AML-193 (cell line): ENCODE measurements at places on chromosomes 16 and 17.
A peak's percentile ranks its signal among the peaks of the same experiment; 100 is the strongest.

DNA sequence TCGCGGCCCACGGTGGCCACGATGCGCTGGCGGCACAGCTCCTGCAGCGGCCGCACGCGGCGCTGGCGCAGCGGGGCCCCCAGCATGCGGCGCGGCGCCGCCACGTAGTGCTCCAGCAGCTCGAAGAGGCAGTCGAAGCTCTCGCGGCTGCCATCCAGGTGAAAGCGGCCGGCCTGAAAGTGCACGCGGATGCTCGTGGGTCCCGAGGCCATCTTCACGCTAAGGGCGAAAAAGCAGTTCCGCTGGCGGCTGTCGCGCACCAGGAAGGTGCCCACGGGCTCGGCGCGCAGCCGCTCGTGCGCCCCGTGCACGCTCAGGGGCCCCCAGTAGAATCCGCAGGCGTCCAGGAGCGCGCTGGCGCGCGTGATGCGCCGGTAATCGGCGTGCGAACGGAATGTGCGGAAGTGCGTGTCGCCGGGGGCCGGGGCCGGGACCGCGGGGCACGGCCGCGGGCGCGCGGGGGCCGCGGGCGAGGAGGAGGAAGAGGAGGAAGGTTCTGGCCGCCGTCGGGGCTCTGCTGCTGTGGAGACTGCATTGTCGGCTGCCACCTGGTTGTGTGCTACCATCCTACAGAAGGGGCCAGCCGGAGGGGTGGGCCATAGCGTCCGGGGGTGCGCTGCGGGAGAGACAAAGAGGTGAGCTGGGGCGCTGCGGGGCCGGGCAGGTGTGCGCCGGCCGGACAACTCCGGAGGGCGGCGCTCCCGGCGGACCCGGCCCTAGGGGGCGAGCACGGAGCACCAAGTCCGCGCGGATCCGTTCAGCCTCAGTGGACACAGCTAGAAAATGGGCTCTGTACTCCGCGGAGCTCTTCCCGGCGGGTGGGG lies 879 bp downstream of the SOCS1 start:
- DNase-seq = peak; percentile 34

DNA sequence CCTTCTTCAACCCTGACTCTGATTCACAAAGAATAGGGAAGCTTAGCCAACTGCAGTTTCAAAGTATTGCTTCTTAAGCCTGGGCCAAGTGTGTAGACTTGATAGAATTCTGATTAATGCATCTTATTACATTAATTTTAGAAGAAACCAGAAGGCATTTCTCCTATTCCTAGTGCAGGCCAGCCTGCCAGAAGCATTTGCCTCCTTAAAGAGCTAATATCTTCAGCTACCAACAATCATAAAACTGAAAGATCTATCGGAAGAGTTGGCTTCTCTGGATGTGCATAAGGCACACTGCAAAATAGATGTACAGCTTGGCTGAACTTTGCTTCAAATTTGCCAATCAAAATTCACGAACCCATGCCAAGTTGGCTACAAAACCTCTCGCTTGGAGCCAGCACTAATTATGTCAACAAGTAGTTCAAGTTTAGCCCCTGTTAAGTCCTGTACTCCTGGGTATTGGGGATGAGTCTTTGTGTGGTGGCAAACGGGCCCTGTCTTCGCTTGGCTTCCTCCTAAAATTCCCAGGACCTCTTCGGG lies 717.8 kb downstream of the WWOX start:
- DNase-seq = no peak

DNA sequence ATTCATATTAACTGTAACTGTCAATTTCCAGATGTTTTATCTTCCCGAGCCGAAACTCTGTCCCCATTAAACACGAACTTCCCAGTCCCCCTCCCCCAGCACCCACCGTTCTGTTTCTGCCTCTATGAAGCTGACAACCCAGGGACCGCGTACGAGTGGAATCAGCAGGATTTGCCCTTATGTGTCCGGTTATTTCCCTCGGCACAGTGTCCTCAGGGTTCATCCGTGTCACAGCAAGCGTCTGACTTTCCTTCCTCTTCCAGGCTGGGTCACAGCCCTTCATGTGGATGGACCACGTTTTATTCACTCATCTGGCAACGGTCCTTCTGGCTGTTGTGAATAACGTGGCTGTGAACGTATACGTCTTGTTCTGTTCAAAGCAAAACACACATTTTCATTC lies 31.3 kb downstream of the METRNL start:
- DNase-seq = no peak

DNA sequence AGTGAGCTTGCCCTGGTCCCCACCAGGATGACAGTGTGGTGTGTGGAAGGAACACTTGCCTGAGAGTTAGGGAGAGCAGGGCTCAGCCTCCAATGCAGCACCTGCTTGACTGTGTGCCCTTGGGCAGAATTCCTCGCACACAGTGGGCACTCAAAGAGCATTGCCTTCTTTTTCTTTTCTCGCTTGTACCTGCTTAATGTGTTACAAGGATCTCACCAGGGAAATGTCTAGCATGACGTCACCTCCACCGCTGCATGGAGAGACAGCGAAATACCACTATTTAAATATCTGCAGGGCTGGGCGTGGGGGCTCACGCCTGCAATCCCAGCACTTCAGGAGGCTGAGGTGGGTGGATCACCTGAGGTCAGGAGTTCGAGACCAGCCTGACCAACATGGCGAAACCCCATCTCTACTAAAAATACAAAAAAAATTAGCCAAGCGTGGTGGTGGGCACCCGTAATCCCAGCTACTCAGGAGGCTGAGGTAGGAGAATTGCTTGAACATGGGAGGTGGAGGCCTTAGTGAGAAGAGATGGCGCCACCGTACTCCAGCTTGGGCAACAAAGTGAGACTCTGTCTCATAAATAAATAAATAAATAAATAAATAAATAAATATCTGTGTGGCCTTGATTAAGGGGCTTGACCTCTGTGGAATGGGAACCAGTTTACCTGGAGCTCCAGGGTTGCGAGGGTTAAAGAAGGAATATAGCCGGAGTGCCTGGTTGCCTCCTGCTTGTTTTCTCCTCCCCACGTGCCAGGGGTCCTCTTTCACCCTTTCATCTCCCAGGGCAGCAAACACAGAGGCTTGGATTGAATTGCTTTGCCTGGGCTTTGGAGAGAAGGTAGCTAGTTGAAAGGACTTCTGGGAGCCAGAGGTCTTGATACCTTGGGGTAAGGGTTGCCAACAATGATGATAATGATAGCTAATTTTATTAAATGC lies 16.3 kb downstream of the SNX29 start:
- DNase-seq = no peak

DNA sequence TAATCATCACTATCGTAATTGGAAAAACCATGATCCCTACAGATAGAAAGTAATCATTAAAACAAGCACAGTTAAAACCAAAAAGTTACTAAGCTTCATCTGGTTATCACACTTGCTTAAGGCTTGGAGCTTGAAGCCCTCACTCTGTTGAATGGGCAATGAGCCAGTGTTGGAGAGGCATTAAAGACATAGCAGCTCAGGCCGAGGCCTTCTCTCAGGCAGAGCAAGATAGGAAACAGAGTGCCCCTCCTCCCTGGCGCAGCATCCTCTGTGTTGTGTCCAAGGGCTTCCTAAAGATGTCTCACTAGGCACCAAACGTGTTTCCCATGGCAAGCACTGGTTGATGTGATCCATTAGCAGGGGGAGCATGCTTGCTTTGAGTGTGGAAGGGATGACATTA lies 34.9 kb upstream of the LGALS9 start:
- no peak for DNase-seq

DNA sequence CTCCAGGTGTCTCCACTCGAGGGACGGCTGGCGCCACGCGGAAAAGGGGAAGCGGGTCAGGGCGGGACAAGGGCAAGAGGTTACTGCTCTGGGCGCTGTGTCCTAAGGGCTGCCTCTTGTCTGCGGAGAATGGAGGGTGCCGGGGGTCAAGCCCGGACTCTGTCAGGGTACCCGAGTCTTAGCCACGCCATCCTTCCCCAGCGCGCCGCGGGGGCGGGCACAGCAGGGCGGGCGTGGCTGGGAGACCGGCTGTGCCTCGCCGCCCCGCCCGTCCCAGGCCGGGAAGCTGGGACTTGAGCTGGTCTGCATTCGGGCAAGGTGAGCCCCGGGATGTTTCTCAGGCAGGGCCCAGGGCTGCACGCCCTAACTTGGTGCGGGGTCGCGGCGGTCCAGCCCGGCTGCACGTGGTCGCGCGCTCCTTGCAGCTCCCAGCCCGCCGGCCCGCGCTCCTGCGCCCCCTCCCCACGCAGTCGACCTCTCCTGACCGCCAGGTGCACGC lies 6.2 kb upstream of the ACTG1 start:
- DNase-seq = no peak

- DNase-seq = no peak
Observed at GRCh38 chr17:38881600-38882191, 11.8 kb downstream of the LASP1 start.

- DNase-seq = no peak
Observed at GRCh38 chr17:28686296-28686695, 24.3 kb downstream of the SUPT6H start.

- DNase-seq = no peak
Observed at GRCh38 chr16:79612207-79612606, 11.7 kb upstream of the MAF start.

DNA sequence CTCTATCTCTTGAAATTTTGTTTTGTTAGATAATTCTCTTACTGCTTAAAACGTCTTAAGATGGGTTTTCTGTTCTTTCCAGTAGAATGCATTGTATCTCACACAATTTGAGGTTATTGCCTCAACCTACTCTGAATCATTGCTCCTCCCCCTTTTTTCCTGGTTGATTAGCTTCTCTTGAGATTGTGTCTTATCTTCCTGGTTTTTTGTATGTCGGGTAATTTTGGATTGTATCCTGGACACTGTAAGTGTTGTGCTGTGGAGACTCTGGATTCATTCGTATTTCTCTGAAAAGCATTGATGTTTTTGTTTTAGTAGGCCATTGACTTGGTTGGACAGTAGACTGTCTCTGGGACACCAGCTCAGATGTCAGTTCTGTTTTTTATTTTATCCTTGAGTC lies 26.1 kb downstream of the PRKCB start:
- DNase-seq = no peak

DNA sequence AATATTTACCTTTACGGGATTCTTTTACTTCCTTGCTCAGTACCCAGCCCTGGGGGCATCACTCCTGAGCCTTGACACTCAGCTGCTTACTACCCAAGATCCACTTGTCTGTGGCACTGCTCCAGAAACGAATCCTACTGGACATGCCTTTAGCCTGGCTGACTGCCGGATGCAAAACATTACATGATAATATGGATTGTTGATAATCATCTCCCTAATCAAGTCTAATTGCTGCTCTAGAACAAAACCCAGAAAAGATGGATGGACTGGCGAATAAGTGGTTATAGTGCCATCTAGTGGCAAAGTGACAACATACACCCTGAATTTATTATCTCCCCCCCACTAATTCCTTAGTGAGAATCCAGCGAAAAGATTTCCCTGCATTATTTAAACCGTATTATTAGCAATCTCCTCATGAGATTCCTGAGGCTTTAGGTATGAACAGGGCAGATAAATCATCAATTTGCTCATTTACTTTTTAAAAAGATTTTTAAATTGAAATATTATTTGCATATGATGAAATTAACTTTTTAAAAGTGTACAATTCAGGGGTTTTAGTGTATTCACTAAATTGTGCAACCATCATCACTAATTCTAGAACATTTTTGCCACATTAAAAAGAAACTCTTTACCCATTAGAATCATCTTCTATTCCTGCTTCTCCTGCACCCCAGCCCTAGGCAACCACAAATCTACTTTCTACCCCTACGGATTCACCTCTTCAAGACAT lies 61.6 kb downstream of the RGS9 start:
- DNase-seq = peak; percentile 78

GRCh38 chr16:49409121-49409520 lies 35.5 kb downstream of the C16orf78 start:
- DNase-seq = no peak
